COR-L47 (cell line): ENCODE measurements at places on chromosomes 2 and 18.

- no peak for DNase-seq
Measured at GRCh38 chr2:118061135-118061955, 26.9 kb upstream of the INSIG2 start.

GRCh38 chr2:25615386-25615785 is 58.0 kb downstream of the DTNB start:
- no peak for DNase-seq

GRCh38 chr2:37417321-37417720 is 72.9 kb downstream of the QPCT start:
- no peak for DNase-seq

DNA sequence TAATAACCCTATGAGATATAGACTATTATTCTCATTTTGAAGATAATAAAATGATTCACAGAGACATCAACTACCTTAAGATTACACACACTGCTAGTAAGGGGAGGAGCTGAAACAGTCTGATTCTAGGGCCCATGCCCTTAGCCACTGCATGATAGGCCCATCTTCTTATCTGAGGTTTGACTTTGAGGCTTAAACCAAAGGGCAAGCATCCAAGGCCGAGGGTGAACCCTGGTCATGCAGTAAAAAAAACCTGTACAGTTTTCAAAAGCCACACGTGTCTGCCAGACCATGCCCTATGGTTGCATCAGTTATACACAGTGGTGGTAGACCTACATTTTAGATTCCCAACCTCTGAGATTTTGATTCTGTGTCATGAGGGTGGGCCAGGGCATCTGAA is 44.8 kb downstream of the POLE4 start:
- DNase-seq: no peak

GRCh38 chr18:37402735-37403099 is 162.9 kb downstream of the CELF4 start:
- DNase-seq: no peak

DNA sequence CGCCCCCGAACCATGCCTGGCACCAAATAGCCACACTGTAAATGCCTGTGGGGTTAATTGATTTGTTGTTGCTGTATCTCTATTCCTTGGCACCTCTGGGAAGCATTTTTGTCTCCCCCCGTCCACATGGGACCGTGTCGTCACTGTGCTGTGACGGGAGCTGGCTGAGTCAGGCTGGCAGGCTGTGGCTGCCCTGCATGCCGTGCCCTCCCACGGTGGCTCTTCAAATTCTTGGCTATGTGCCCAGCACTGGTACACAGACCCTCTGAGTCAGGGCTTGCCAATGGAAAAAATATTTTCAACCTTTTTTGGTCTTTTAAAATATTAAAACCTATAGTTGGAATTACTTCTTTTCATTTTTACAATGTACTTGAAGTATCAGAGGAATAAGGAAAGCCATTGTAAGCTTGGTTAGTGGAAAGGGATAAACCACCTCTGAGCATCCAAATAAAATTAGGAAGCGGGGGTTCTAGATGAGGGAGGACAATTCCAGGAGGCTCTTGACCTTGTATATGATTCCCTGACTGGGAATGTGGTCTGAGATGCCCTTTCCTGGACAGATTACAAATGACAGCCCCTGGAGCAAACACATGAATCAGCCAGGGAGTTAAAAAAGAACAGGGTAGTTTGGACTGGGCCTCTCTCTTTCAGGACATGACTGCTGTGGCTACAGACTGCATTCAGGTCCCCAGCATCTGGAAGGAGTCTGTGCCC is 59.4 kb downstream of the DGKD start:
- peak; percentile 45 for DNase-seq

DNA sequence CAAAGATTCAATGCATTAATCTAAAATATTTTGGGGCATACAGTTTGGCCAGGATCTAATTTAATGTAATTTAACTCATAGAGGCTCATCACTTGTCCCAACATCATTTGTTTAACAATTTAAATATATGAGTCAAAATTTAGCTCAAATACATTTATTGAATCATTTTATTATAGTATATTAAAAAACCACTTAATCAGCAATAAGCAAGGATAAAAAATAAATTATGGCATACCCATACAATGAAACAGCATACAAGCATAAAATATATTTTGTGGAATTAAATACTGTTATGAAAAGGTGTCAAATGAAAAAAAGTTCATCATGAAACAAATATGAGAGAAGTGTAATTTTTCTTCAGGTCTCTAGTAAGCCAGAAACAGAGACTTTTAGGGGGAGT is 34.9 kb downstream of the LRPPRC start:
- no peak for DNase-seq

GRCh38 chr2:237858294-237859081 is 935 bp upstream of the RAMP1 start:
- DNase-seq: peak; percentile 9

DNA sequence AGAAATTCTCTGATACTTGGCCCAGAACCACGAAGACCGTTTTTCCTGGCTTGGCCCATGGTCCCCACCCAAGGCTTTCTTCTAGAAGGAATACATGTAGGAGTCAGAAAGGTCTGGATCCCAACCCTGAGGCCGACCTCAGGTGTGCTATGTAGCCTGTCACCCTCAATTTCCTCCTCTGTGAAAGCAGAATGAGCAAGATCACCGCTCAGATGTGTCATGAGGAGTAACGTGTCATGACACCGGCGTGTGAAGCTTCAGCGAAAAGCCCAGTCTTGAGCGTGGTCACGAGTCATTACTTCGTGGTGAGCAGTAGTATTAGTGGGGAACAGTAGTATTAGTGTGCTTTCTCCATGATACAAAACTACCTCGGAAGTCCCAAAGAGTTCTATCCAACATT is 103.4 kb downstream of the ALPK2 start:
- no peak for DNase-seq

- DNase-seq: no peak
Measured at GRCh38 chr18:62365420-62365819, 40.3 kb downstream of the TNFRSF11A start.

DNA sequence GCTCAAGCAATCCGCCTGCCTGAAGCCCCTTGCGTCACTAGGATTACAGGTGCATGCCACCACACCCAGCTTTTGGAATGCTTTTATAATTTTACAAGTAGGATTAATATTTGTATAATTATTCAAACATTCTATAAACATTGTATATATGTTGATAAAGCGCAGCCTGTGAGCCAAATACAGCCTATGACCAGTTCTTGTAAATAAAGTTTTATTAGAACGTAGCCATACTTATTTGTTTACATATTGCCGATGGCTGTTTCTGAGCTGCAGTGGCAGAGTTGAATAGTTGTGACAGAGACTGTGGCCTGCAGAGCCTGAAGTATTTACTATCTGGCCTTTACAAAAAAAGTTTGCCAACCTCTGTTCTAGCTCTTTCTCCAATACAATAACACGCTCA is 232.6 kb downstream of the OTX1 start:
- no peak for DNase-seq

- no peak for DNase-seq
Measured at GRCh38 chr18:22432657-22433137, 15.0 kb upstream of the CTAGE1 start.

GRCh38 chr2:179569831-179570233 is 291.6 kb downstream of the ZNF385B start:
- no peak for DNase-seq

- no peak for DNase-seq
Measured at GRCh38 chr2:216994353-216994854, 134.5 kb upstream of the TNP1 start.

DNA sequence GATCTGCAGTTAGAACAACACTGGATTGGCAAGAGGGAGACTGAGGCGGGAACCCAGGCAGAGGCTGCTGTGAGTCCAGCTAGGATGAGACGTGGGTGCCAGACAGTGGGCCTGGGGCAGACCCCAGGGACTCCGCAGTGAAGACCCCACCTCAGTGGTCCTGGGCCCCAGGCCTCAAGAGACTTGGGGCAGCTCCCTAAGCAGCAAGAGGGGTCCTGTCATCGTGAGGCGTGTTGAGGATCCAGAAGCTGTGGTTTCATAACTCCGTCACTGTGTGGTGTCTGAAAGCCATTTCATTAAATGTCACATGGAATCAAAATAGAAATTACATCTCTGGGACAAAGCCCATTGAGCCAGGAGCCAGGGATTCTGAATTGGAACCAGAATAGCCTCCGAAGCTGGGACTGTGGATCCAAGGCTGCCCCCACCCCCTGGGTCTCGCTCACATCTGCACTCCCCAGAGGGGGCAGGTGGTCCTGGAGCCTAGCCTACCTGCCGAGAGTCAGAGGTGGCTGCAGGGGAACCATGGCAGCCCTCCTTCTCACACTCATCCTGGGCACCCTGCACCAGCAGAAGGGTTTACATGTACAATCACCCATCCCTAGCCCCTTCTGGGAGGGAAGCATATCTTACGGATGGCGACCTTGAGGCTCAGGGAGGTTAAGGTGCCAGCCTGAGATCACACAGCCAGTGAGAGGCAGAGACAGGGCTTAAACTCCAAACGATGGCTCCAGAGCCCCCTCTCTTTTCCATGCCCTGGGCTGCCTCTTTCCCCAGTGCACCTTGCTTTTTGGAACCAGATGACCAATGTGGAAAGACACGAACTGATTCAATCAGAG is 23.2 kb downstream of the RRM2 start:
- DNase-seq: no peak

- no peak for DNase-seq
Measured at GRCh38 chr2:60488291-60488690, 65.2 kb downstream of the BCL11A start.

DNA sequence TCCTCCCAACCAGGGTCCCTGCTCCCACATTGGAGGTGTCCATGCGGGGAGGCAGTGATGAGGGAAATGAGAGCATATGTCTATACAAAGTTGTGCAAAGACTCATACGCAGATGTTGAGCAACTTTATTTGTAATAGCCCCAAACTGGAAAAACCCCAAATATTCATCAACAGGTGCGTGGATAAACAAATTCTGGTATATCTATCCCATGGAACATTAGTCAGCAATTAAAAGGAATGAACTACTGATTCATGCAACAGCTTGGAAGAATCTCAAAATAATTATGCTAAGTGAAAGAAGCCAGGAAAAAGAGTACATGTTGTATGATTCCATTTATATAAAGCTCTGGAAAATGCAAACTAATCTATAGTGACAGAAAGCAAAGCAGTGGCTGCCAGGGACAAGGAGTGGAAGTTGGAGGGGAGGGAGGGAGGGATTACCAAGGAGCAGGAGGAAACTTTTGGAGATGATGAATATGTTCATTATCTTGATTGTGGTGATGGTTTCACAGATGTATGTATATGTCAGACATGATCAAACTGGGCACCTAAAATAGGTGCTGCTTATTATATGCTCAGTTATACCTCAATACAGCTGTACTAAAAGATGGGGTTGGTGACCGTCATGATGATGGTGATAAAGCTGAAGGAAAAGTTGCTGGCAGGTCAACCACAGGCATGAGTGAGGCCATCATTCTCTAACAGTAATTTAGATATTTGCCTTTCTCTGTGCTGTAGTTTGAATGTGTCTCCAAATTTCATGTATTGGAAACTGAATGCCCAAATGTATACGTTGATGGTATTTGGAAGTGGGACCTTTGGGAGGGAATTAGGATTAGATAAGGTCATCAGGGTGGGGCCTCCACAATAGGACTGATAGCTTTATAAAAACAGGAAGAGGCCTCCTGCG is 270.9 kb downstream of the CYP26B1 start:
- no peak for DNase-seq

GRCh38 chr2:186542002-186542401 is 47.9 kb upstream of the ITGAV start:
- DNase-seq: no peak

GRCh38 chr2:229920011-229920641 is 1.7 kb downstream of the TRIP12 start:
- no peak for DNase-seq

DNA sequence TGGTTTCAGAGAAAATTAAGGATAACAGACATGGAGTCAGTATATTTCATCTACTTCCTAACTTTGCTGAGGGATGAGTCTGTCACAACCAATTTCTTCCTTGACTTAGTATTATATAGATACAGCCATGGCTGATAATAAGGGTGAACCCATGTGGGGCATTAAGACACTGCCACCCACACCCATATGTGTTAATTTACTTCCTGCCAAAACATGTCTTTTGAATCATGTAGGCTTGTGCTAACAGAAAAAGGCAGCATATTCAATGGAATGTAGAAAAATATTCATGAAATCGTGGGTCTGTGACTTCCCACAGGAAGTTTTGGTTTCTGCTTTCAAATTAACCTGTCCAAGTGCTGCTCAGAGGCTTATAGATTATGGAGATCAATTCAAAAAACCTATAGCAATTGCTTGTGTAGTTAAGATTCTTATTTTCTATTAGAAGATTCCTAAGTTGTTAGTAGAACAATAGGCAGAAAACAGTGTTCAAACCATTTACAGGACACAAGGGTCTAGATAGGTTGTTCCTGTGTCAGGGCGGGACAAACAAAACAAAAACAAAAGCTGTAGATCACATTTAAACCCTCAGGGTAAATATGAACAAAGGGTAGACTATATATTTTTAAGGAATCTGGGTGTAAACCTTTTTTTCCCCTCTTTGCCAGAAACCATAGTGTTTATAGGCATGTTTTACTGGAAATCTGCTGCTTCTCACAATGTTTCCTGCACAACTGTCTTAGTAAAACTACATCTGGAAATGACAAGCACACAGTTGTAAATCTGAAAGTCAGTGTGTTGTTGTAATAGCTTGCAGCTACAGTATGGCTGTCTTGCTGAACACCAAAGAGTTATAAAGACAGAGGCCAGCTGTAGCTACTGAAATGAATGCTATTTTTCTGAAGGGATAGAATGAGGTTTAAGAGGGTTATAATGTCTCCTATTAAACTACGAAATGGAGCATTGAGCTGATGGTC is 691.2 kb downstream of the EPHA4 start:
- no peak for DNase-seq

DNA sequence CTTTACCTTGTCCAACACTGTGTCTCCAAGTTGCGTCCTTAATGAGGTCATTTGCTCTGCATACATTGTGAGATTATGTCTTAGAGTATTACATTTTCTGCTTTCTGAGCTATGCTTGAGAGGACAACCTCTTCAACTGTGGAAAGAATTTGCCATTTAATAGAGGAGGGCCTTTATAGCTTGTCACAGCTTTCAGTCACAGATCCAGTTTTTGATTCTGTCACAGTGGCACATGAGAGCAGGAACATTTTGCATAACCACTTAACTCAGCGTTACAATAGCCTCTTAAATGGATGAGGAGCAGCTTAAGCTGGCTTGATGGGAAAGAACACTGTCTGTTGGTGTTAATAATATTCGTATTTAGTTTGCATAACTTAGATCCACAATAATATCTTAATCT is 63.0 kb downstream of the RHBDD1 start:
- DNase-seq: no peak

DNA sequence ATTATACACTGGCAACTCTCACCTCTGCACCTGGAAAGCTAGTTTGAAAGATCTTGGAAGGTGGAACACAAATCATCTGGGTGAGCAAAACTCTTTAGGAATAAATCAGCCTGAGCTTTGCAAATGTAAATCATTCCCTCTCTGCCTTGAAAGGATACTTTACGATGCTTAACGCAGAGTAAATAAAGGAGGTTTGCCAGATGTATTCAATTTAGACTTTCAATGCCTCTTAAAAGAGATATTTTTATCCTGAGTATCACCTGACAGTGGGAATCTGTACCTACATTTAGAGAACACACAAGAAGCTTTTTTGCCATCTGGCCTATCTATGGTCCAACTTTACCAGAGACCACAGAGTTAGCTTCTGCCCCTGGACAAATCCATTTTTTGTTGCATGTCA is 983.2 kb upstream of the CDH2 start:
- peak; percentile 62 for DNase-seq
